ENCODE measurements at places on chromosomes 16 and 17.

DNA sequence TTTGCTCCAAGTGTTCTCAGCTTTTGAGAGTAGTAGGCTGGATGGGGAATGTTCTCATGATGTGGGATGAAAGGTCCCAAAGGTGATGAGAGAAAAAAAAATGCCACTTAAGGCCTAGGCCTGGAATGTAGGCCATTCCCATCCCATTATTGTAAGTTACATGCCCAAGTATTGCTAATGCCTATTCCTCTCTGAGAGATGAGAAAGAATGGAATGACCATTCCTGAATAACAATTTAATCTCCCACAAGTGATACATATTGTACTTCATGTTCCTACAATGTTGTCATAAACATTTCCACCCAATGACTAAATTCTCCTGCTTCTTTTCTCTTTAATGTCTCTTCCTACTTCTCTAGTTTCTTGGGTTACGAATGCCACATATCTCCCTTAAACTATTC lies 102.8 kb upstream of the KCNJ16 start:
- DNase-seq: no peak

- DNase-seq: no peak
Measured at GRCh38 chr16:87818533-87819161, 50.7 kb downstream of the SLC7A5 start.

DNA sequence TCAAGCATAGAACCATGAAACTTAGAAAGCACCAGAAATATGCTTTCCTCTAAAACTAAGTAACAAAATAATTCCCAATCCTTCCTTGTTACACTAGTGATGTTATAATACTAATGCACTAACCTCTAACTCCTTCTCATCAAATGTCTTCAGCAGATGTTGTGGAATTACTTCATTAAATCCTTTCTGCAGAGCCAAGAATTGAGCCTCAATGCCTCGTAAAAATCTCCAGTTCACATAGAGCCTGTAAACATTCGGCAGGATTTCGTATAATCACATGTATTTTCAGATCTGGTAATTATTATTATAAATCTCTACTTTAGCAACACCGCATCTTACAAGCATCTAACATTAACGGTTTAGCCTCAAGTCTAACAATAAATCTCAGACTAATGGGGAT lies 44.7 kb downstream of the CEP95 start:
- DNase-seq: no peak

DNA sequence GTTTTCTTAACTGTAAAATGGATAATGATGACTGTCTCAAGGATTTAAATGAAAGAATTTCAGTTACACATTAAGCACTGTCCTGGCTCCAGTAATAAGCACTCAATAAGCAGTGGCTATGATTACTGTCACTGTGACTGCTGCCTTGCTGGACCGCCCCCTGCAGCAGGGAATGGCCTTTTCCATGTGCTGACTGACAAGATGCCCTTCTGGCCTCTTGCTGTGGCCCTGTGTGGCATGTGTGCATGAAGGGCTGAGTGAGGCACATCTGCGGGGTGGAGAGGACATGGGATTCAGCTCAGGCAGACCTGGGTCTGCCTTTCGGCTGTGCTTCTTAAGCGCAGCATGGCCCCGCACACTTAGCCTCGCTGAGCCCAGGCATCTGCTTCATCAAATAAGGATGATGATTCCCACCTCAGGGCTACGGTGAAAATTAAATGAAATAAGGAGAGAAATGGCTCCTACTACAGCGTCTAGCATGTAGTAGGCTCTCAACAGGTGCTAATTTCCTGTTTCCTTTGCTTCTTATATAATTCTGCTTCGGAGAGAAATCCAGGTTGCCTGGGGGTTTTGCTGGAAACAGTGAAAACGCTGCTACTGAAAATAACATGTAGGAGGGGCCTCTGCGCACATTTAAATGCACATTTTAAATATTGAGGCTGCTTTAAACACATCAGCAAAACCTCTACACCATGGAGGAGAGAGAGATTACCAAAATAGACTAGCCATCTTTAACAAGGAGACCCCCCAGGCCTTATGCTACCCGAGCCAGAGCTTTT lies 183.9 kb downstream of the PARN start:
- no peak for DNase-seq

DNA sequence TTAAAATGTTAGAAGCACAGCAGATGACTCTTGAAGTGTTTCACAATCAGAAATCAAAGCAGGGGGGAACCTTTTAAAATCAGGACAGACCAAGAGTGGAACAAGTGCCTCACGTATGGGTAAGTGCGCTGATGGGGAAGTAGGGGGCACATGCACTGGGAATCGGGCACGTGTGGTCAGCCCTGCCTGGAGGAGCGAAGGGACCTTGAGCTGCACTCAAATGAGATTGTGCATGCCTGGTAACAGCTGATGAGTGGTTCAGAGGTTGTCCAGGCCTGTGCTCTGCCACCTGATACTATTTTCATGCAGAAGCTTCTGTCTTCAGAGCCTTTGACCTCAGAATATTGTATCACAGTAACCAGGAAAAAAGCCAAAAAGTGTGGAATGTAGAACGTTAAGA lies 13.7 kb upstream of the XYLT2 start:
- DNase-seq: no peak

DNA sequence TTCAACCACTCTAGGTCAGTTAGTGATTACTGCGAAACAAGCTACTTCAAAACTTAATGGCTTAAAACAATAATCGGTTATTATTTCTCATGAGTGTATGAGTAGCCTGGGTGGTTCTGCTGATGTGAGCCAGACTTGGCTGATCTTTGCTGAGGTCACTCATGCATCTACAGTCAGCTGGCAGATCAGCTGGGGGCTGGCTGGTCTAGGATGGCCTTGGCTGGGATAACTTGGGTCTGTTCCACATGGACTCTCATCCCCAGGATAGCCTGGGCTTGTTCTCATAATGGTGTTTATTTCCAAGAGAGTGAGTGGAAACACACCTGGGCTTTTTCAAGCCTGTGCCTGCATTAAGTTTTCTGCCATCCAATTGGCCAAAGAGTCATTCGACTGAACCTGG lies 13.0 kb downstream of the CCDC182 start:
- DNase-seq: no peak

DNA sequence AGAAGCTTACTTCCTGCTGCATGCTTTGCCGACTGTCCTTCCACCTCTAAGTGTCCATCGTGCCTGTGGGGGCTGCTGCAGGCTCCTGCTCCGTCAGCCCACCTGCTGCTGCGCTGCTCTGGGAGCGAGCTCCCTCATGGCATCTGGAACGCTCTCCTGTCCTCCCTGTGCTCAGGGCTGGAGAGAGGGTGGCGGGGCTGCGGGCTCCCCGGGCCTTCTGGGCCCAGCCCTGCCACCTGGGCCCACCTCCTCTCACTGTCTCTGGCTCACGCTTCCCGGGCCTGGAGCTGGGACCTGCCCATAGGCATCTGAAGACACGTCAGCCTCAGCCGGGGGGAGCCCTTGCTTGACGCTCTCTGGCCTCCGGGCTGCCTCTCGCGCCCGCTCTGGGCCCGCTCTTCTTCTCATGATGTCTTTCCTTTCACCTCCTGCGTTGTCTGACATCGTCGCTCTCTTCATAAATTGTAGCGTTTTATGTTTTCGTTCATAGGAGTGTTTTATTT lies 27.0 kb downstream of the NME3 start:
- DNase-seq: no peak

DNA sequence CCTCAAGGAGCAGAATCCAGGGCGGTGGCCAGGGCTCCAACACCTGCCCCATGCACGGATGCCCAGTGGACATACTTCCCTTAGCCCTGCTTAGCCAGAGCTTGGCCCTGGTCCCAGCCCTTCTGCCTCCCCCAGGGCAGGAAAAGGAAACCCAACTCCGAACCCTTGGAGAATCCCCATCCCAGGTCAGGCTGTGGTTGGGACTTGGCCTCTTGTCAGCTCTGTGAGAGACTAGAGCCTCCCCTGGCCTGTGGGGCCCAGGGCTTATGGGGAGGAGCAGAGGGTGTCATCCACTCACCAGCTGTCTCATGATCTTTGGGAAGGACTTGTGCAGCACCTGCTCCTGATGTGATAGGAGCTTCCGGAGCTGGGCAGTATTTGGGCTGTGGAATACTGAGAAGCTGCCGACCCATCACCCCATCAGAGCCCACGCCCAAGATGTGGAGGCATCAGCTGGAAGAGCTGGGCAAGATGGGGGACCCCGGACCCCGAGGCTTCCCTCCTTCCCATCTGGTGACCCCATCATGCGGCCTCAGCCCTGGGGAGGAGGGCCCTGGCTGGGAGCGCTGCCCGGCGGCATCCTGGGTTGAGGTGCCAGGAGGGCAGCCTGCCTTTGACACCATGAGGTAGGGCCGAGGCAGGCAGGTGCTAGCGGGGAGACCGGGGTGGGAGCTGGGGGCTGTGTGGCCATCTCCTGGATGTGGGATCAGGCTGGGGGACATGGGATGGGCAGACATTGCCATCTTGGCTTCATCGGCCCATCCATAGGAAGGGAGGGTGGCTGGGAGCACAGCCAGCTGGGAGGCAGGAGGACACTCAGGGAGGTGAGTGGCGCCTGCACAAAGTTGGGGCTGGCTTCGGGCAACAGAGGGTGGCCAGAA lies 45.1 kb downstream of the TNFRSF13B start:
- no peak for DNase-seq

DNA sequence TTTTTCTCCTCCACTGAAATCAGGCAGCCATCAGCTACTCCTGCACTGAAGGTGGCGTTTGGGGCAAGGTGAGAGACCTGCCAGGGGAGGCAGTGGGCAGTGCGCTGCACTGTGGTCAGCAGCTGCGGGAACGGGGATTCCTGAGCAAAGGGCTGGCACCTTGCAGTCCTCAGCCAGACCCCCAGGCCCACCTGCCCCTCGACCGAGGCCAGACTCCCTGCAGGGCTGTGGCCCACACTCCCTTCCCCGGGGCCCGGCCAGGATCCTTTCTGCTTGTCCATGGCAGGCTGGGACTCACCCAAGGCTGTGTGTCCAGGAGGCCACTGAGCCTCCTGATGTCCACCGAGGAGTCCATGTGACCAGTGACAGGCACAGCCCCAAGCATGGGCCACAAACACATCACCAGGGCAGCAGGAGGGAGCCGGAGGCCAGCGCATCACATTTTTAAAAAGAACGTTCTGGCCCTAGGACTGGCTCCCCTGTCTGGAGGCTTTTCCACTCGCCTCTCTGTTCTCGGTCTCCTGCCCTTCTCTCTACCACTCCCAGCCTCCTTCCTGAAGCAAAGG lies 28.5 kb upstream of the TNRC6C start:
- no peak for DNase-seq

- DNase-seq: no peak
Measured at GRCh38 chr16:57667526-57668262, 412 bp upstream of the ADGRG3 start.

DNA sequence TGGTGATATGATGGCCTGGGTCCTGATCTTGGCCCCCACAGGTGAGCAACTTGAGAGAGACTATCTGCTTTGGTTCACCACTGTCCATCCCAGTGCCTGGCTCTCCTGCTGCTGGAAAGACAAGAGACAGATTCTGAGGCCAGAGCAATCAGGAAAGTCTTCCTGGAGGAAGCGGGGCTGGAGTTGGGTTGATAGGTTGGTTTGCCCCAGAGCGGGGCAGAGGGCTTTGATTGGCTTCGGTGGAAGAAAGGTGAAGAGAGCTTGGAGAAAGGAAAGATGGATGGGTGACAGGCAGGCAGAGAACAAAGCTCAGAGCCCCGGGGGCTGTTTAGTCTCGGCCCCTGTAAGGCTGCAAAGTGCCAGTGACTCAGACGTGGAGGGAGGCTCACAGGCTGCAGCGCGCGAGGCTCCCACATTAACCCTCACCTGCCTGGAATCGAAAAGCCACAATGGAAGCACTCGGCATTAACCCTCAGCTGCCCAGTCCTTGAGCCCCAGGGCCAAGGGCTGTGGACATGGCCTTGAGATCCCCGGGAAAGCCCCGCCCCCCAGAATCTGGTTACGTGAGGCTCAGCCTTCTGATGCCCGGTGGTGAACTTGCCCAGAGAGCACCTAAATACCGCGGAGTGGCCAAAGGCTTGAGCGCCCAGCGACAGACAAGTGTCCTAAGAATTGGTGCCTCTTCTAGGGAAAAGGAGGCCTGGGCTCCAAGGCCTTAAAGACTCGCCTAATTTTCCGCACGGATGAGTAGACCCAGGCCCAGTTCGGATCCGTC lies 996 bp upstream of the CPNE2 start:
- DNase-seq: no peak

DNA sequence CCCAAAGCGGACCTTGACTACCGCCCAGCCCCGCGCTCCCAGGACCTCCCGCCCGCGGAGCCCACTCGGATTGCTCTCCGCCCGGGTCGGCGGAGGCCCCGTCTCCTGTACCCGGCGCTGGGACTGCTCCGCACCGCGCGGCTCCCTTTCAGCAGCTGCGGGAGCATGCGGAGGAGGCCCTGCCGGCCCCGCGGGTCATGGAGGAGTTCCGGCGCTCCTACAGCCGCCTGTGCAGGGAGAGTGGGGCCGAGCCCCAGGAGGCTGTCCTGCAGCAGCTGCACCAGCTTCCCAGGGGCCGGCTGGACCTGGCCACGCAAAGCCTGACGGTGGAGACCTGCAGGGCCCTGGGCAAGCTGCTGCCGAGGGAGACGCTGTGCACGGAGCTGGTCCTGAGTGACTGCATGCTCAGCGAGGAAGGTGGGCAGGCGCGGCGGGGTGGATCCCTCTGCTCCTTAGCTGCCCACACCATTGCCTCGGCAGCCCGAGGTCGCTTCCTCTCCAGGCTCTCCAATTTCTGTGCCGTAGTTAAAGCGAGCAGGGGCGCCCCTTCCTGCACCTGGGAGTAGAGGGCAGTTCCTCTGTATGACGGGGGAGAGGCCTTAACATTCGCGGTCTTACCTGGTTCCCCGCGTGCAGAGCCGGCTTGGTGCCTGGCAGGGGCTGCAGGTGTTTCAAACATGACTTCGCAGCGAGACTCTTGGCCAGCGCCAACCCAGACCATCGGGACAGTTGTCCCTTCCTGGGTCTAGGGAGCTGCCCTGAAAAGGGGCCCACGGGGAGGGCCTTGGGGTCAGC lies 539 bp downstream of the LRRC45 start:
- DNase-seq: no peak

GRCh38 chr16:23785842-23786241 lies 31.0 kb downstream of the CHP2 start:
- no peak for DNase-seq

DNA sequence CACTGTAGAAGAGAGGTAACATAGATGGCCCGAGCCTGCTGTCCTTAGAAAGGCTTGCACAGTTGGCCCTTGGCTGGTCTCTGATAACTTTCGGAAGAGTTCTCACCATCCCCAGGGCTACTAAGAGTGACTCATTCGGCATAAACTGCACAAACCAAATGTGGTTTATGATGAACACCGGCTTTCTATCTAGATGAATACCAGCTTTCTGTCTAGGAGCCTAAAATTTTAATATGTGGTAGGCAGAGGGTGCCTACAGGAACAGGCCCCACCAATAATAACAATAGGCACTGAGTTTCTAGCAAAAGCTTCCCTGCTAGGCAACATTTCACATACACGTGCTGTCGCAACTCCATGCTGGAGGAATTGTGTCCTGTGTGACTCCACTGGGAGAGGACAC lies 15.4 kb downstream of the CNOT1 start:
- no peak for DNase-seq

Data from stimulated activated CD8-positive, alpha-beta memory T cell treated with anti-CD3 and anti-CD28 coated beads, Interleukin-15, amount 100 ng/mL, for 24 hours (primary cell).